Stimulated activated CD4-positive, alpha-beta T cell treated with anti-CD3 and anti-CD28 coated beads, Interleukin-1b, Interleukin-23, amount 100 ng/mL, for 24 hours (primary cell): ENCODE measurements at places on chromosomes 5 and 9.

DNA sequence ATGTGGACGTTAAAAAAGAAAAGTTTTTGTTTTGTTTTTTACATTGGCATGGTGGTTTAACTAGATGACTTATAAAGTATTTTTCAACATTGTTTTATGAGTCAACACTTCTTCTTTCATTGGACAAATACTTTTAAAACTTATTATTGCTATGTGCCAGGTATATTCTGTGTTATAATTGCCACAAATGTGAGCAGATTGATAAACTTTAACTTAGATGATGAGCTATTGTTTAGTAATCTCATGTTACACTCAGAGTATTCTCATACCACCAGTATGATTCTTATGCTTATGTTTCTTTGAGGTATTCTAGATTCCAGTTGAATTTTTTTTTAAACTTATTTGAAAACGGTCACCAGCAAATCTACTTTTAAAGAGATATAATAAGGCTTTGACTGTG is 60.3 kb downstream of the RASA1 start:
- no peak for DNase-seq

GRCh38 chr9:90112788-90113187 is 508.0 kb downstream of the GADD45G start:
- no peak for DNase-seq

DNA sequence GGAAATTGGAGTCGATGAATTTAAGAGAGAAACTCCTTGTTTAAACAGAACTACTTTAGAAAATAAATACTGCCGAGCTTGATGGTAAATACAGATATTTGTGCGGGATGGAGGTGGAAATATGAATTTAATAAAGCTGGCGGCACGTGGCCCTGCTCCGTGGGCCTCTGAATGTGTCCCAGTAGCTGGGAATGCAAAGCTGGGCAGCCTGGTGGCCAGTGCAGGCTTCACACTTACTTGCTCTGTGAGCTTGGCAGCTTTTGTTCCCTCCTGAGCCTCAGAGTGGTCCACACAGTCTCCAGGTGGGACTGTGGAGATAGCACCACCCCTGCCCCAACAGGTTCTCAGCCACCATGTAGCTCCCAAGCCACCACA is 45.9 kb downstream of the BARX1 start:
- no peak for DNase-seq

GRCh38 chr9:116276651-116277121 is 123.1 kb downstream of the PAPPA start:
- no peak for DNase-seq

GRCh38 chr5:62814991-62815390 is 236.4 kb downstream of the LRRC70 start:
- no peak for DNase-seq

- DNase-seq: no peak
These were observed 748.7 kb downstream of the TLE4 start for GRCh38 chr9:80320480-80320879.

DNA sequence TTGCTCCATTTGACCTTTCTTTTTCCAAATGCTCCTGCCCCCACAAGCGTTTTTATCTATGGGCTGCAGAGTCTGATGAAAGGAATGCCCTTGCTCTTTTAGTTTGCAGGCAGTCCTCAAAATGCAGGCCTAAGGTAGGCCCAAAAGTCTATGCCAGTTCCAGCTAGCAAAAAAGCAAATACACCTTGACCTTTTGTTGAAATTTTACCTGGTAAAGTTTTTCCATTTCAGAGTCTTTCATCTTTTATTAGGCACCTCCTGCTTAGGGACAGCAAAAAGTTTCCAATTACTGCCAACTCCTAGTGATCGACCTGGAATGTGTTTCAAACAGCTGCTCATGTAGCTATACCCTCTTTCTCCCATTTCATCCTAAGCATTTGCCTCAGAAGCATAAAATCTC is 2.7 kb upstream of the LEAP2 start:
- no peak for DNase-seq

DNA sequence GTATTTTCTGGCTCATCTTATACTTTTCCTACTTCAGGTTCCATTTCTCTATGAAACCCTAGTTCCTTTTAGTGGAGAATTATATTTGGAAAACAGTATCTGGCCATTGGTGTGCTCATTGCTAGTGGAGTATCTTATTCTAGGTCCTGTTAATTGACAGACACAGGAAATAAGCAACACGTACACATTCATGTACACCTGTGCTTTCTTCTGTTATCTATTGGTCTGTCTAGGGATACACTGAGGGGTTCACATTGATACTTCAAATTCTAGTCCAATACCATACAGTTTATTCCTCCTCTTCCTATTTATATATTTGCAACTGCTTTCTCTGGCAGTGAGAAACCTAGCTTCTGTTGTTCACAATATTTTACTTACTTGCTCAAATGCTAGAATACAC is 110.2 kb downstream of the FER start:
- no peak for DNase-seq

DNA sequence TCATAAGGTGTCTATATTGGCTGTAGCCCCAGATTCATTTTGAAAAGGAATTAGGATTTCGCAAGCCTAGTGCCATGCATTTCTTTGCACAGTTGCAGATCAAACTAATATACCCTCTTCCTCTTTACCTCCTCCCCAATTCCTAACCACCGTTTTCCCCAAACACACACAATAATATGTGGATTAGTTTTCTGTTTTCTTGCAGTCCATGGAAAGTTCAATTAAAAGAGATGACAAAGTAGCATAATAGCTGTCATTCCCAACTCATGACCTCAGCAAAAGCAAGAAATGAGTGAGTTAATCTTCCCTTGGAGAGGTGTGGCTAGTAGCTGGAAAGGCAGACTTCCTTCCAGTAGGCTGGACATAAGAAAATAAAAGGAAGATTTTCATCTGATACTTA is 349.1 kb downstream of the TMEM232 start:
- DNase-seq: no peak

DNA sequence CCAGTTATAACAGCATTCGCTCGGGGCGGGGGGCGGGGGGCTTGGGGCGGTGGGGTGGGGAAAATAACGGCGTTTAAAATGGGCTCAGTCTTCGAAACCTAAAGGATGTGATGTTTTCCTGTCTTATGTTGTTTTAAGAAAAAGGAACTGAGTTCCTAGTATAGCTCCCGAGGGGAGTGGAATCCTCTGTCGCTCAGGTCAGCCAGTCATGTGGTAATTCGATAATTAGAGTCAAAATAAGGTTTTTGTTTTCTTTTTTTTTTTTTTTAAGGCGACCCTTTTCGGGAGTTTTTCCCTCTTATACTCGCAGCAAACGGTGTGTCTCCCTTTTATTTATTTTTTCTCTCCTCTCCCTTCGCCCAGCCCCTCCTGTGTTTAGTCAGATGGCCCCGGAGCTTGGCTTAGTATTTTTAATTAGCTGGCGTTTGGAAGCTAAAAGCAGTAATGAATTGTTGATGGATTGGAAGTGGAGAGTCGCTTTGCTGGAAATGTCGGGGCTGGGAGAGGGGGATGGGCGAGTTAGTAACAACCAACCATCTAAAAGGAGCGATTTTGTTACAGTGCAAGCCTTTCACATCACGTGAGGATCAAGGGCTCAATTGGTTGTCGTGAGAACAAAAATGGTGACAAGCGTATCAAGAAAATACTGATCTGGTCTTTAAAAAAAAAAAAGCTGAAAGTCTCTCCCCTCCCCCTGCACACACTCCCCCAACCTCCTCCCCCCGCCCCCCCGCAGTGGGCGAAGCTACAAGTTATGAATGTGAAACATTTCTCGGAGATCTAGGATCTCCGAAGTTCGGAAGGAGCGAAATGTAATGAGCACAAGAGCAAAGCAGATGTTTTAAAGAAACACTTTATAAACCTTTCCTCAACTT is 714 bp upstream of the ZNF608 start:
- no peak for DNase-seq

- DNase-seq: no peak
These were observed 28.1 kb downstream of the TMOD1 start for GRCh38 chr9:97529363-97530076.

DNA sequence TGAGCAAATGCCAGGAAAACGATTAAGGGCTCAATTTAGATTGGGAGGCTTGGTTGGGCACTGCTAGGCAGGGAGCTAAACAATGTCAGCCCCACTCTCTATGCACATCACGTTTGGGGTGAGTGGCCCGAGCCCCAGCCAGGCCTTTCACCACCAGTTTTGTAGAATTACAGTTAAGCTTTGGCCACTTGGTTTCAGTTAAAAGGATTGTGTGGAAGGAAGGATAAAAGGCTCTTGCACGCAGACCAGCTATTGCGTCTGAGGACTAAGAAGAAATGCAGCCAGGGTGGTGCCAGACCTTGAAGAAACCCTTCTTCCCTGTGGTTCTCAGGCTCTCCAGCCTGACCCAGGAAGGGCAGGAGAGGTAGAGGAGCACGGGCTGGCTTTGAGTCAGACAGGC is 125.3 kb upstream of the SLC44A1 start:
- no peak for DNase-seq

DNA sequence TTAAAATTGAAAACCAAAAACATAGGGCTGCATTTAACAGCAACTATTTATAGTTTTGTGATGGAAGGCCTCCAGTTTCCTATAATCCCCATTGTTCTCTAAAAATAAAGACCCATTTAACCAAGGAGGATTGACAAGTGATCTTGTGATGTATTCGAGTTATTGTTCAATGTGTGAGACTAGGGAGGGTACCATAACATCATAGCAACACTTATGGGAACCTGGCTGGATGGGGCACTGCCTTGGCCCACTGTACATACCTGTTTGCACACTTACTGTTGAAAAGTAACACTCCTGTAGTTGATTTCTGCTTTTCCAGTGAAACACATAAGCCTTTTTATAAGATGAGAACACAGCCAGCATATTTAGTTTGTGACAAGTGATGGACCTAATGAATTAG is 32.3 kb downstream of the MACIR start:
- no peak for DNase-seq

DNA sequence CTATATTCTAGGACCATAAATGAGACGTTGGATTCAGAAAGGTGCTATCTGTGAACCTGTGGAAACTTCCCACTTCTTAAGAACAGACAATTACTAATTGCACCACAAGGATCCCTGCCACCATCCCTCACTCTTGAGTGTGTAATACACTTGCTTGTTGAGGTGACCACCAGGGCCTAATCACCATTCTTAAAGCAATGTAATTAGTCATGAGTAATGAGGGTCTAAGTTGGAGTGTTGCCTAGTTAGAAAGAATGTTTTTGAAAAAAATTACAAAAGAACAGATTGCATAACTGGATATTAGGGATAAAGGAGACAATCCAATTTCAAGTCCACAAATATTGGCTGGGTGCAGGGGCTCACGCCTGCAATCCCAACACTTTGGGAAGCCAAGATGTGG is 56.9 kb upstream of the TRIO start:
- DNase-seq: no peak

GRCh38 chr5:39857041-39857440 is 432.3 kb upstream of the DAB2 start:
- DNase-seq: no peak

DNA sequence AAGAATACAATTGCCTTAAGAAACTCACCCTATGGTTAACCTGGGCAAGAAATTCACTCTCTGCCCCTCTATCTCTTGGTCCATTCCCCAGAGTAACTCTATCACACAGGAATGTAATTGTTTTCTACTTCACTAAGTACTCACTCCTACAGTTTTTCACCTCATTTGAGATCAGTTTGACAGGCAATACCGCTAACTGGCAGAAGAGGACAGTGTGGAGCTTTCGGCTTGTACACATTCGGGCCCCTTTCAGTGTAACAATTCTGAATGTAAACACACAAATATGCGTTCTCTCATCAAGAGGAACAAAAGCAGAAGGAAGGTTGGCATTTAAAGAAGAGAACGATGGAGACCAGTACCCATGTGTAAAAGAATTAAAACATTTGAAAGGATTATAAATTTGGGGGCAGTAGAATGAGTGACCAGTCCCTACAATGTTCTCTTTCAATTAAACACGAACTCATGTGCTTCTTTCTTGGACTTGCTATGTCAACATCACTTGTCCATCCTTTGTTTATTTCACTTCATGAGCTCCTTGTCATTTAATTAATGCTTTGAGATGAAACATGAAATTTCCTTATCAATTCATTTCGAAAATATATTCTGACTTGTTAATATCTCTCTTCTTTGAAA is 188.5 kb upstream of the GRAMD2B start:
- no peak for DNase-seq

DNA sequence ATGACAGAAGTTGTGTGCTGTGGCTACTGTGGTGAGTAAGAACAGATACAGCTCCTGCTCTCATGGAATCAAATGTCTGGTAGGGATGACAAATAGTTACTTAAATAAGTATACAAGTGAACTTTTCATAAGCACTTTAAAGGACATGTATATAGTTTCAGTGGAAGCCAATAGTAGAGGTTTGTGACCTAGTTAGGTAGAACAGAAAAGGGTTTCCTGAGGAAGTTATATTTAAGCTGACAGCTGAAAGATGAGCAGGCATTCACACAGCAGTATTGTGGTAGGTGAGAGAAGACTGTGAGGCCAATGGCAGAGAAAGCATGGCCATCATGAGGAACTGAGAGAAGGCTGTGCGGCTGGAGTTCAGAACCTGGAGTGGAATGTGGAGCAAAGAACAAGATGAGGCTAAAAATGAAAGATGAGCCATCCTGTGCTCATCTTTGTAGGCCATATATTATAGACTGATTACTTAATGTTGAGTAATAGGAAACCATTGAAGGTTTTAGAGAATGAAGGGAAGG is 15.4 kb downstream of the FAM174A start:
- no peak for DNase-seq

DNA sequence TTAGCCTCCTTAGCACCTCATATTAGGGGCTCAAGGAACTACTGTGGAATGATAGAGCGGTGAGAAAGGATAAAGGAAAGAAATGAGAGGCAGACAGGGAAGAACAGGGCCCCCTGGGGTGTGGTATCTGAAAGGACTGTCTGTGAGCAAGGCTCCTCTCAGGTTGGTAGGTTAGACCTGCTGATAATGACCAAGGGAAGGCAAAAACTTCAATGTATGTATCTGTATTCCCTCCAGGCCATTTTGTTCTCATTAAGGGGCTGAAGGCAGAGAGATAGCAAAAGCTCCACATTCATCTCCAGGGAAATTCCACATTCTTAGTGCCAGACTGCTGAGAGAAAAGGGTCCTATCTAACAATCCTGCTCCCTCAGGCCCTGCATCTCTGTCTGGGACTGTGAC is 28.6 kb downstream of the TRIM32 start:
- DNase-seq: no peak

DNA sequence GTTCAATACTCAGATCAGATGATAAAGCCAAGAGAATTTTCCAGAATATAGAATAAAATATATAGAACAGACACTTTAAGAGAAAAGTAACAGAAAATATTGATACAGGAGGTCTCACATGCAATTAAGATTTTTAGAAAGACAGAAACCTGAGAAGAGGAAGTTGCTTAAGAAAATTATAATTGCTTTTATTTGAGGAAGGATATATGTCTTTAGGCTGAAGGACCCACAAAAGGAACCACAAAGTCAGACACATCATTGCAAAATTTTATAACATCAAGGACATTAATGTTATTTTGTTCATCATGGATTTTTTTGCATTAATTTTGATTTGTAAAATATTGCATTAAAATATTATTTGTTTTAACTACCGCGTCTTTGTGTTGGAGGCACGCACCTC is 141.5 kb downstream of the FSTL4 start:
- DNase-seq: no peak

GRCh38 chr9:83396342-83396741 is 141.9 kb downstream of the FRMD3 start:
- no peak for DNase-seq
